ENCODE measurements at places on chromosomes 1 and 21.

- DNase-seq: no peak
Observed at GRCh38 chr21:42390193-42390592, 5.7 kb downstream of the TMPRSS3 start.

GRCh38 chr1:63892632-63893395 lies 119.0 kb downstream of the ROR1 start:
- DNase-seq: peak; percentile 95

GRCh38 chr1:43450251-43450941 lies 3.3 kb downstream of the HYI start:
- DNase-seq: no peak

DNA sequence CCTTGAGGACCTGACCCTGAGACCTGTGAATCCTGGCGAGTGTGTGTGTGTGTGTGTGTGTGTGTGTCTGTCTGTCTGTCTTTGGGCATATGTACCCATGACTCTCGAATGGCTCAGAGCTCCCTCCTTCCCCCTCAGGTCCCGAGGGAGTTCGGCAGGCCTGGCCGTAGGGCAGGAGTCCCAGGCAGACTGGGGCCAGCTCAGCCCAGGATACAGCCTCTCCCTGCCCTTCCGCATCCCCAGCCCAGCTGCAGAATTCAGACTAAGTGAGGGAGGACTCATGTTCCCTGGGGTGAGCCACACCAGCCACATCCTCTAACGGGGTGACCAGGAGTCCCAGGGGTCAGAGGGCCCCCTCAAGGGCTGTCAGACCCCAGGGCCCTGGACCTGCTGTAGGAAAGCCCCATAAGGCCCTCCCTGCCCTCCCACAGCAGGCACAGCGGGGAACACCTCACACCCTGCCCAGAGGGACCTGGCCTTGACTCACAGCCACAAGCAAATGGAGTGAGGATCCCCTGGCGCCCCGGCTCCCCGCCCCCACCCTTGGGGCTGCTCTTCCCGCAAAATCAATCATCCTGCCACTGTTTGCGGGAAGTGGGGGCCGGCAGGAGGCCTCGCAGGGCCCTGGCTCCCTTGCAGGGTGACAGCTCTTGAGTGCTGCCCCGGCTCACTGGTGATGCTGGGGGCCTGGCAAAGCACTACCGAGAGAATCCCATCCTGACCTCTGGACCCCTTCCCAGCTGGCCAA lies 101.7 kb upstream of the CASZ1 start:
- DNase-seq: peak; percentile 63

- no peak for DNase-seq
Observed at GRCh38 chr1:16300436-16300835, 51.8 kb downstream of the FBXO42 start.
